SW 1271 (cell line): ENCODE measurements at places on chromosomes 4 and X.

DNA sequence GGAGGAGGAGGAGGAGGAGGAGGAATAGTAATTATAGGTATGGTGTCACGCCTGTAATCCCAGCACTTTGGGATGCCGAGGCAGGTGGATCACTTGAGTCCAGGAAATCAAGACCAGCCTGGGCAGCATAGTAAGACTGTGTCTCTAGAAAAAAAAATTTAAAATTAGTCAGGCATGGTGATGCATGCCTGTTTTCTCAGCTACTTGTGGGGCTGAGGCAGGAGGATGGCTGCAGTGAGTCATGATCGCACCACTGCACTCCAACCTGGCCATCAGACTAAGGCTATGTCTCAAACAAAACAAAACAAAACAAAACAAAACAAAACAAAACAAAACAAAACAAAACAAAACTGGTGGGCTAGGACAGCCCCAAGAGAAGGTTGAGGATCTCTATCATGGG lies 3.0 kb downstream of the STARD8 start:
- no peak for DNase-seq

GRCh38 chr4:135949931-135950330 lies 1582.4 kb downstream of the PCDH18 start:
- DNase-seq = no peak

DNA sequence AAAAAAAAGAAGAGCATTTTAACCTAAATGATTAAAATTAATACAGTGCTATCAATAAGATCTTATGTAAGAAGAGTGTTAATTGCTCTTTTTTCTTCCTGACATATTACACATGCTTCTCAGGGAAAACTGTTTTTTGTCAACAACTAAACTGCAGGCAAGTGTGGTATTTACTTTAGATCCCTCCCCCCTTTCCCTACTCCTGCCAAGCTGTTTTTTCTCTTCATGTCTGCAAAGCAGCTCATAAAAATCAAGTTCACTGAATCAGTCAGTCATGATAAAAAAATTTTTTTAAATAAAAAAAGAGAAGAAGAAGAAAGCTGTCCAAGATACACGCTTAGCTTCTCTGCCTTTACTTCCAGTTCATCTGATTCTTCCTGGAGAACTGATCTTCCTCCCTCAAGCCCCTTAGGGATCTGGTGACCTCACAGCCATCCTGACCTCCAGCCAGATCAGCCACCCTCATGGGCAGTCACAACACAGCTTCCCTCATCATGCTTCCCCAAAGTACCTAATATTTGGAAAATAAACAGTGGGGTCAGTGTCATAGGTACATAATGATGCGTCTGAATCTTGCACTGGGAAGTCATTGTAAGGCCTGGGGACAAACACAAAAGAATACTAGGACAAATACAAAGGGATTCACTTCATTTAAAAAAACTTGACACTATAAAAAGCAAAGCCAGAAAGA lies 87.0 kb downstream of the ZNF827 start:
- DNase-seq = no peak

DNA sequence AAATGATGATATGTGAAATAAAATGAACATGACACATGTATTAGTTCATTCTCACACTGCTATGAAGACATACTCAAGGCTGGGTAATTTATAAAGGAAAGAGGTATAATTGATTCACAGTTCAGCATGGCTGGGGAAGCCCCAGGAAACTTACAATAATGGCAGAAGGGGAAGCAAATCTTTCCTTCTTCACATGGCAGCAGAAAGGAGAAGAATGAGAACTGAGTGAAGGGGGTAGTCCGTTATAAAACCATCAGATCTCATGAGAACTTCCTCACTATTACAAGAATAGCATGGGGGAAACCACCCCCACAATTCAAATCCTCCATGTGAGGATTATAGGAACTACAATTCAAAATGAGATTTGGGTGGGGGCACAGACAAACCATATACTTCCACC lies 243.9 kb upstream of the GYPA start:
- no peak for DNase-seq

GRCh38 chr4:157282019-157282418 lies 61.5 kb downstream of the GRIA2 start:
- DNase-seq = no peak

- no peak for DNase-seq
Measured at GRCh38 chr4:73662709-73663546, 42.7 kb upstream of the RASSF6 start.

GRCh38 chr4:74109116-74109869 lies 10.3 kb upstream of the CXCL2 start:
- DNase-seq = peak; percentile 80

GRCh38 chrX:111040377-111041017 lies 55.5 kb upstream of the PAK3 start:
- no peak for DNase-seq

GRCh38 chr4:19842471-19842870 lies 409.2 kb upstream of the SLIT2 start:
- DNase-seq = no peak

- no peak for DNase-seq
Measured at GRCh38 chr4:74379912-74380311, 15.0 kb downstream of the EREG start.

- DNase-seq = peak; percentile 44
Measured at GRCh38 chrX:49155243-49155899, 7.2 kb upstream of the MAGIX start.

GRCh38 chrX:24424948-24425347 lies 40.1 kb upstream of the PDK3 start:
- DNase-seq = no peak

DNA sequence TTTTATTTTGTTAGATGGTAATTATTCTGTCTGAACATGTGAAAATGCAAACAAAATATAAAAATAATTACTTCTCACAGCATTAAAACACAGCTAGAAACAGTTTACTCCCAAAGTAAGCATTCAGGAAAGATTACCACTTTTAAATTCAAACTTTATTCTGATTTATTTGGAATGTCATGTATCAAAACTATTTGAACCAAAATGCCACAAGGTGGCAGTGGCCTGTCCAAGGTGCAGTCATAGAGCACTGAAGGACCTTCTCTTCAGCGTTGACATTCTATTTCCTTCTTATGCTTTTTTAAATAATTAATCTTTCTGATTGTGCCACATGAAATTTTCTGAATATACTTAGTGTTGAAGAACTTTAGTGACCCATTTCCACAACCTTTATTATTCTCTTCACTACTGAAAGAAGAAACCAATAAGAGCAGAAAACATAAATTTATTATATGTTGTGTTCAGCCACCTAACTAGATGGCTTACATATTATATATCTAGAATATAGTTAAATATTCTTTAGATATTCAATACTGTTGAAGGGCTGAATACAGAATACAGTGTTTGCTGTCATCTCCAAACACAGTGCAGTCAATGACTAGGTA lies 283.6 kb downstream of the CFAP299 start:
- DNase-seq = peak; percentile 3
